Inflammatory macrophage treated with lipopolysaccharide for 1 hour (primary cell): ENCODE measurements at places on chromosomes 2 and 18.

GRCh38 chr18:32754508-32755263, 18.1 kb downstream of the KLHL14 start:
- DNase-seq, result no peak

GRCh38 chr2:45852450-45853150, 201.1 kb downstream of the PRKCE start:
- DNase-seq, result no peak

GRCh38 chr18:57807336-57808117, 4.4 kb upstream of the ATP8B1 start:
- DNase-seq, result no peak

DNA sequence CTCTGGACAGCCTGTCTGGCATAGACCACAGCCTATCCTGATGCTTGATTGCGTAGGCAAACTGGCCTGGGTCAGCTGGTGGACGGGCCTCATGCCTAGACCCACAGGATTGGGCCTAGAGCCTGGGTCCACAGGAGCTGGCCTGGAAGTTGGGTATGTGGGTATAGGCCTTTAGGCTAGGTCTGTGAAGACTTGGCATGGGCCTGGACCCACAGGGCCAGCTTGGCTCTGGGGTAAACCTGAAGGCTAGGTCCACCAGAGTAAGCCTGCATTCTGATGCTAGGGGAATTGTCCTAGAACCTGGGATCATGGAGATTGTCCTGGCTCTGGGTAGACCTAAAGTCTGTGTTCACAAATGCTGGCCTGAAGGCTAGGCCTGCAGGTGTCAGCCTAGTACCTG, 1293.7 kb downstream of the CNTNAP5 start:
- no peak for DNase-seq

DNA sequence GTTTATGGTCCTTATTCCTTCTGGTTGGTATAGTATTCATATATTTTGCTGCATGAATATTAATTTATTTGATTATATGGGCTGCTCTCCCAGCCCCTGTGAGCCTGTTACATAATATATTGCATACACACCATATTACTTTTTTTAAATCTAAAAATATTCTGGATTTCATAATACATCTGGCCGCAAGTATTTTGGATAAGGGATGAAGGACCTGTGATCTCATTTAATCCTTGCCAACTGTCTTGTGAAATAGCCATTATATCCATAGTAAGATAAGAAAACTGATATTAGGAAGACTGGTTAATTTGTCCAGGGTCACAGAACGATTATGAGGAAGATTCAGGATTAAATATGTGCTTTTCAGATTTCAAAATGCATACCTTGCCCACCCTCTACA, 433.6 kb downstream of the LPIN1 start:
- DNase-seq, result no peak

- DNase-seq, result no peak
Observed at GRCh38 chr2:203510941-203511305, 24.2 kb downstream of the RAPH1 start.

DNA sequence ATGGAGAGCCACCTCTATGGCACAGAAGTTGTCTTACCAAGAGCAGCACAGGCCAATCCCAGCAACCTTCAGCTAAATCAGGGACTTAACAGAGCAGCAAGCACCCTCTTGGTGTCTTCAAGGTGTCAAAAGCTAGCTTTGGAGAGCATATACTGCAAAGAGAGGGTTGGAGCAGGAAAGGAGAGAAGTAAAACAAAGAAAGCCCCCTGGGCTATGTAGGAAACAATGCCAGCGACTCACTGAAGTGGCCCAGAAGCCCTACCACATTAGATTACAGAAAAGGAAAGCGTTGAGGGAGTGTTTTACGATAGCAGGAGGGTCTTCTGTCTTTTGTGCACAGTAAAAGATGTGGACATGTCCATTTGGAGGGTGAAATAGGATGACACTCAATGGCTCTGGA, 233.4 kb downstream of the MREG start:
- no peak for DNase-seq

- DNase-seq, result no peak
Observed at GRCh38 chr2:183347969-183348368, 223.7 kb downstream of the NUP35 start.

DNA sequence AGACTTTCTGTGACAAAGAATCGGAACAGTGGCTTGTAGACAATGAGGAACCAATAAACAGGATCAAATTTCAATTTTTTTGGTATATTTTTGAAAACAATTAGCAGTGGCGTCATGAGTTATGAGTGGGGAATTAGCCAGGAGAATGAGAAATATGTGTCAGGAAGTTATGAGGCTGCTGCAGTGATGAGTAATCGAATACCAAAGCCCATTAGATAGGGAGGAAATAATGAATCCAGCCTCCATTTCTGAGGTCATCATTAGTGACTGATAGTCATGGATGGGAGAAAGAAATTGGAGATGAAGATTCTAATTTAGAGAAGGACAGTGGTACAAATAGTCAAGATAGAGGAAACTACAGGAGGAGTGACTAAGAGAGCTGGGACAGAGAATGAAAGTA, 673.1 kb upstream of the VRK2 start:
- DNase-seq, result peak; percentile 33

DNA sequence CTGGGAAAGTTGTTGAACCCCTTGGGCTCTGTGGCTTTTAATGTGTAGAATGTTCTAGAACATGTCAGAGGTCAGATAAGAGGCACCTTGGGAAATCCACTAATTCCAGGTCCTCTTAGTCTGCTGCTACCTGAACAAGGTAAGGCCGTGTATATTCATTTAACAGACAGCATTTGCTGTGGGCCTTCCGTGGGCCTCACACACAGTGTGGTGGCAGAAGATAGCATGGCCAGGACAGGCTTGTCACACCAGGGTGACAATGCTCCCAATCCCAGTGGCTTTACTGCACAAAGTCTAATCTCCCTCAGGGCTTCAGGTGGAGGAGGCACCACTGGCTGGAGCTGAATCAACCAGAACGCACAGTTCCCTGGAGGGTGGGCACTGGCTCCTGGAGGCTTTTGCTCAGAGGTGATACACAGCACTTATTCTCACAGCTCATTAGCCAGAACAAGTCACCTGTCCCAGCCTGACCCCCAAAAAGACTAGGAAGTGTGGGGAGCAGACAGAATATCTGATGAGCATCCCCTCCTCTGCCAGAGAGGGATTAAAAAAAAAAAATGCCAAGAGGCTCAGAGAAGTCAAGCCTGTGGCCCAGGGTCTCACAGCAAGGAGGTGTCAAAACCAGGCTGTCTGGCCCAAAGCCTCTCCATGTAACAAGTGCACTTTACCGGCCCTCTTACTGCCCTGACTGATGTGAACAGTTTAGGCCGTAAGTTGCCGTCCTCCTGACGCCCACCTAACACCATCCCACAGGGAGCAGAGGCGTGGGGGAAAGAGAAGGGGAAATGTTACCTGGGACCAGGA, 216.9 kb upstream of the RAB6C start:
- DNase-seq, result no peak

DNA sequence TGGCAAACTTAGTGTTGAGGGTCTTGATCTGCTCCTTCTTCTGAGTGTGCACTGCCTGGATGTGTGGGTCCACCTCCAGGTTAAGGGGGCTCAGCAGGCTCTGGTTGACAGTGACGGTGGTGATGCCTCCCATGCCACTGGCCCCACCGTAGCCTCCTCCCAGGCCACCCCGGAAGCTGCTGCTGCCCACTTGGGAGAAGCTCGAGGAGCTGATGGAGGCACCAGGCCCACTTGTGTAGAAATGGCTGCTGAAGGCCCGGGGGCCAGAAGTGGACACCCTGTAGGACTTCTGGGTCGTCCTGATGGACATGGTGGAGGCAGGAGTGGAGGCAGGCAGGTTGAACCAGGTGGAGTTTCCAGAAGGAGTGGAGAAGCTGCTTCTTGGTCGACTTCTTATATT, 6.4 kb upstream of the DUSP19 start:
- DNase-seq, result no peak

GRCh38 chr2:54999182-54999581, 51.1 kb downstream of the RTN4 start:
- DNase-seq, result no peak

- DNase-seq, result no peak
Observed at GRCh38 chr2:158546412-158547144, 89.8 kb downstream of the PKP4 start.

DNA sequence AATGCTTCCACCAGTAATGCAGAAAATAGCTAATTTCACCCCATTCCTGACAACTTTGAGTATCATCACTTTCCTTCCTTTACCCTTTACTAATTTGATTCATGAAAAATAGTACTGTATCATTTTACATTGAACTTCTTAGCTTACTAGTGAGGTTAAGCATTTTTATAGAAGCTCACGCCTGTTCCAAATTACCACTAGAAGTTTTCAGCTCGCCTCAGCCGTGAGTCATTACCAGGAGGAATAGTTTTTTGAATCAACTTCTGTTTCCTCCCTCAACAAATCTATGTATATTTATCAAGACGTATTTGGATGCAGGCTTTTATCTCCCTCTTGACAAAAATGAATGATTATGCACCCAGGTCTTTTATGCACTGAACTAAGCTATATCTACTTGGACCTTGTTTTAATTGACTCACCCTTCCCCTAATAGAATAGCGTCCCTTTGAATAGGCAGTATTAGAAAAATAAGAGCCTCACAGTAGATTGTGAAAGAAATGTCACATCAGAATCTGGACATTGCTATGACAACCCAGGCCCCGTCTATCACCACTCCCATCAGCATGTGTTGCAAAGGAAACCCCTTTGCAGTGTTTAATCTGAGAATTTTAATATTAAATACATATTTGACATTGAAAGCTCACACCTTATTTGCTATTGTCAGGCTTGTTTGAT, 207.4 kb upstream of the NRP2 start:
- DNase-seq, result no peak

DNA sequence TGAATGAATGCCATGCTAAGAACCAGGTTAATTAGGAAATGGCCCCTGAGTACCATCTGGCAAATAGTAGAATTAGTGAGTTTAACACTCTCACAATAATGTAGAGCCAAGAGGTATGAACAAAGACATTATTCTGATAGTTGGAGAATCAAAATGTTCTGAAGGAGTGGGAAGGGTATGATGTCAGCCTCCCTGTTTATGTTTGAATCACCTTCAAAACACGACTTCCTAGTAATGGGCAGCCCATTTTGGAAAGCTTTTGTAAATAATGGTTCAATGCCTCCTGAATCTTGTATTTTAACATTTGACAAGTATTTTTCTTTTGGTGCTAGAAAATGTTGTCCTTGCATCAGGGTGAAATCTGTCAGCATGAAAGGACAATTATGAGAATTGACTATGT, 108.3 kb downstream of the DSEL start:
- DNase-seq, result no peak

DNA sequence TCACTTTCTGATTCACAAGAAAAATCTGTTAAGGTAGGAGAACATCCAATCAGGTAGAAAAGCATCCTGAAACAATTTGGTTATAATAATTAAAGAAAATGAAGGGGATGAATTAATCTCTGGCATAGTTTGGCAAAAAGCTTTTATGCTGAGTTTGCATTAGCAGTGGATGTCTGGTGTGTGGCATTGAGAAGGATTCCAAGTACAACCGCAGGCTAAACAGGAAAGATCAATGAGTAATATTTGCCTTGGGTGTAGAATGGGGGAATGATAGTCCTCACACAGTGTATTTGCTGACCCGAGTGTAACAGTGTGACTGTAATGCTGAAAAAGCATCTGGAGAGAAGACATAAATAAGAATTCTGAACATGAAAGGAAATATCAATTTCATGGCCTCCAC, 68.3 kb upstream of the SESTD1 start:
- DNase-seq, result no peak

- no peak for DNase-seq
Observed at GRCh38 chr2:233464531-233465240, 101.9 kb downstream of the USP40 start.

- DNase-seq, result no peak
Observed at GRCh38 chr2:192277494-192278109, 82.9 kb upstream of the TMEFF2 start.

DNA sequence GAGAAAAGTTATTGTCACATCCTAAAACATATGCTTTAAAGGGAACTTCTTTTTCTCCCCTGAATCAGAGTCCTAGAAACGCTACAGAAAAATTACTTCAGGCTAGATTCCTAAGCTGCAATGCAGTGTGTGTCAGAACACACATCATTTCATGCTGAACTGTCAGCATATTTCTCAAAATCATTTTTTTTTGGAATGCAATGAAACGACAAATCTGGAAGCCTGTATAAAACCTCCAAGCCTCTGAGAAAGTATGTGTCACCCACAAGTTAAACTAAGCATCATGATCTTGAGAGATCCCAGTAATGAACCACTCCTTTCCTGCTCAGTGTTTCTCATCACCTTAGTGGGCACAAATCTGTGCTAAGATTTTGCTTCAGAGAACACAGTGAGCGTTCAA, 276.2 kb downstream of the ZNF521 start:
- DNase-seq, result no peak

GRCh38 chr2:196853301-196854087, 44.3 kb upstream of the C2orf66 start:
- DNase-seq, result no peak

DNA sequence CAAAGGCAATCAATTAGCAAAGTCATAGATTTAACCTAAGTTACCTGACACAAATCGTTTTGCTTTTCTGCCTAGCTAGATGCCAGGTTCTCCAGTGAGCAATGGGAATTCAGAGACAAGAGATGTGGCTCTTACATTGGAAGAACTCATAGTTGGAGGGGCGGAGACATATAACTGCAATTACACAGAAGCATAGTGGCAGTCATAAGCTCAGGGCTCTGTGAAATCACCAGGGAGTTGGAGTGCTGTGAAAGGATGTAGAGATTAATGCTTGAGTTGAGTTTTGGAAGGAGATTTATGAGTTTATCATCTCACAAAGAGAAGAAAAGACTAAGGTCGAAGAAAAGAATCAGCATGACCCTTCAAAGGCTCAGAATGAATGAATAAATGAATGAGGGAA, 457.2 kb upstream of the TRIB2 start:
- no peak for DNase-seq

DNA sequence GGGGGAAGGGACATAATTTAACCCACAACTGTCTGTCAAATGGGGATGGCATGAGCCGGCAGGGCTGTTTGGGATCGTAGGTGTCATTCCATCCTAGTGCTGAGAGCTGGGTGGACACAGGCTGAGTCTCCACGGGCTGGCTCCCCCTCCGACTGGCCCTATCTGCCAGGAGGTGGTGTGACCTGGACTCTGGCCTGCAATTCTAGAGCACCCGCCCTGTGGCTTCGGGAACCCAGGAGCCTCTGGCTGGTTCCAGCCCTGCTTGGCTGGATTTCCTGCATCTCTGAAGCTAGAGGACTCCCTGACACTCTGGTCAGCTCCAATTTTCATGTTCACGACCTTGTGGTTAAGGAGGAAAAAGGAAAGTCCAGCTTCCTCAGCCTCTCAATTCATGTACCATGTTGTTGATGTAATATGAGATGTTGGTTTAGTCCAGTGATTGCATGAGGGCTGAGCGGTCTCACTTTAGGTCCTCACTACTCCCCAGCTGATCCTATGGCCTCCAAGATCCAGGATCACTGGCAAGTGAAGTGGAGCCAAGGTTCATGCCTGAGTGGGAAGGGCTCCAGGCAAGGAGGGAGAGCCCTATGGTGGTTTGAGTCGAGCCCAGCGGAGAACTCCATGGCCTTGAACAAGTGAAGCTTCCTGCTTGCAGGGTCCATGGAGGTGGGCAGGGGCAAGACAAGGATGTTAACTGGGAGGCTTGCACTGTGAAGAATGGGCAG, 169.1 kb downstream of the NDUFA10 start:
- DNase-seq, result no peak

- DNase-seq, result no peak
Observed at GRCh38 chr2:196502386-196502785, 137.1 kb upstream of the CCDC150 start.

- no peak for DNase-seq
Observed at GRCh38 chr2:151845481-151845880, 17.3 kb upstream of the ARL5A start.

- DNase-seq, result no peak
Observed at GRCh38 chr18:37253394-37254235, 312.0 kb downstream of the CELF4 start.

GRCh38 chr2:176105730-176106580, 1.1 kb upstream of the HOXD11 start:
- DNase-seq, result no peak
